AG04450 (cell line): ENCODE measurements at places on chromosomes 3 and 15.
A peak's percentile ranks its signal among the peaks of the same experiment; 100 is the strongest.

GRCh38 chr3:188993181-188993580, 178.6 kb upstream of the TPRG1 start:
- DNase-seq: no peak

DNA sequence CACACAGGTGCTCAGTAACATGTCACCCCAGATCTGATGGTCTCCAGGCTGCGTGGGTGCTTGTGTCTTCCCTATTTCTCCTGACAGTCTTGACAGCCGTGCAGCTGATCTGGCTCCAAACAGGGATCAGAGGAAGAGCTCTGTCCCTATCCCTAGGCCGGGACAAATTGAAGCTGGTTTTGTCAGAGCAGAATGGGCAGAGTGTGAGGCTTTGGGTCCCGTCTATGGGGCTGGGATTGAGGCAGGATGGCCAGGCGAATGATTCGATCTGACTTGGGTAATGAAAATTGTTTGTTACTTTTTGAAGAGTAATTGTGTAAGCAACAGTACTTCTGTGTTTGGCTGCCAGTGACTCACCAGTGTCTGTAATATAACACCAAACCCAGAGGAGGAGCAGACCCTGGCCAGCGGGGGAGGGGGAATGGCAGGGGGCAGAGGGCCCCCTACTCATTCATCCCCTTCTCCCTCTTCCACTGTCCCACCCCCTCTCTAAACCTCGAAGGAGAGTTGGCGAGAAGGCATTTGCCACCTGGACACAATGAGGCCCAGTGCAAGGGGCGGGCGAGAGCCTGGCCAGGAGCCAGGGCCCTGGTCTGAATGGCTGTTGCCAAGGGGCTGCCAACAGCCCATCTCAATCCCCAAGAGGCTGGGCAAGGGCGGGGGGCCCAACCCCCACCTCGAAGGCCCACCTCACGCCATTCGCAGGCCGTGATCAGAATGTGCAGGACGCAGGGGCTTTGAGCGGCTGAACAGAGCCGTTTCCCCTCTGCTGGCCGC, 4.9 kb upstream of the MAGEF1 start:
- DNase-seq: no peak

DNA sequence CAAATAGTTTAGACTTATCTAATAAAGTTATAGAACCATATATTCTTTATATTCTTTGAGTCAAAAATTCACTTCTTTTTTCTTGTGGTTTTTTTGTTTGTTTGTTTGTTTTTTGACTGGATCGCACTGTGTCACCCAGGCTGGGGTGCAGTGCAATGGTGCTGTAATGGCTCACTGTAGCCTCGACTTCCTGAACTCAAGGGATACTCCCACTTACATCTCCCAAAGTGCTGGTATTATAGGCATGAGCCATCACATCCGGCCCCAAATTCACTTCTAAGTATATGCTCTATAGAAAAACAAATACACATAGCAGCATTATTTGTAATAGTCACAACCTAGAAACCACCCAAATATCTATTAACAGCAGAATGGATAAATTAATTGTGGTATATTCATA, 13.7 kb upstream of the SLTM start:
- DNase-seq: no peak

- no peak for DNase-seq
These were observed 20.6 kb upstream of the EPHB3 start for GRCh38 chr3:184540777-184541681.

- DNase-seq: no peak
These were observed 32.3 kb upstream of the CYP11A1 start for GRCh38 chr15:74399511-74400312.

DNA sequence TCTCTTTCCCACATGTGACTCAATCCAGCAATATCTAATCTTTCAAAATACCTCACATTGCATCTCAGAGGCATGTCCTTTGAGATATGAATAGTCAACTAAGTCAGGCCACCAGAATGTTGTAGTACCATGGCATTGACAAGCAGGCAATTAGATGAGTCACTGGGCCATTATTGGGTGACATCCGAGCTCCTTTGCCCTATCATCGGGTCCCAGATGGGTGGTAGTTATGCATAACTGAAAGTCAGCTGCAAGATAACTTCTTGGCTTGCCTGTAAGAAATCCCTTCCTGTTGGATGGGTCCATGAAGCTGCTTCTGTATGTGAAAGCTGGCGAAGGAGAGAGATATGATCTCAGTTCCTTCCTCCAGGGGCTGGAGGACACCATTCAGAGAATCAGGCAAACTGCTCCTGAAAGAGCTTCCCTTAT, 32.8 kb downstream of the ARRDC4 start:
- no peak for DNase-seq

- no peak for DNase-seq
These were observed 23.1 kb upstream of the MITF start for GRCh38 chr3:69716119-69716518.

DNA sequence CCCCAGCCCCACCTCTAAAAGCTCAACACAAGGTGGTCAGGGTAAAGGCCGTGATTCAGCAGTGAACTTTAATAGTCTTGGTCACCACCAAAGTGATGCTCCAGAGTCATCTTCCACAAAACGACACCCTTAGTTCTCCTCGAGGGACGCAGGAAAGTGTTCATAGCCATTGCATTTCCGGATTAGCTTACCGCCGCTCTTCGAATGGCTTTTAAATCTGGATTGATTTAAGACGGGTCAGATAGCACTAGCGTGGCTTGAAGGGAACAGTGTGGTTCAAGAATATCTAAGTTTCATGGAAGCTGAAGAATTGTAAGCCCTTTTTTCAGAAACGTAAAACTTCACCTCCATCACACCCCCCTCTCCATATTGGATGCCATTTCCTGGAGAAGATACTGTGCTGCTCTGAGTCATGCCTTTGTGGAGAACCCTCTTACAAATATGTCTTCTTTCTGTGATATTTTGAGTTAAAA, 829 bp downstream of the RNF7 start:
- no peak for DNase-seq

DNA sequence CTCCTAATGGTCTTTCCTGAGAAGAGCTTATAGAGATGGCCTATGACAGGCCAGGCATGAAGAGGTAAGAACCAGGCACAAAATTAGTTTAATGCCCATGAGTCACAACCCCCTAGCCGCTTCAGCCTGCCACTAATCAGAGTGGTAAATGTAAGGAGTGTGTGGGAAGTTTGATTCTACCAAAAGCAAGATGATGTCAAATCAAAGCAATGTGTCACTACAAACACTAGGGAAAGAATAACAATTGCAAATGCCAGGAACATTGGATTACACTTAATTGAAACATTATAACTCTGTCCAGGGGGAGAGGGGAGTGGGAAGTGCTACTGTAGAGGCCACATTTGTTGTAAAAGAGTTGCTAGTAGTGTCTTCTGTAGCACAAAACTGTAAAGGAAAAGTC, 596.6 kb upstream of the AGTR1 start:
- no peak for DNase-seq

DNA sequence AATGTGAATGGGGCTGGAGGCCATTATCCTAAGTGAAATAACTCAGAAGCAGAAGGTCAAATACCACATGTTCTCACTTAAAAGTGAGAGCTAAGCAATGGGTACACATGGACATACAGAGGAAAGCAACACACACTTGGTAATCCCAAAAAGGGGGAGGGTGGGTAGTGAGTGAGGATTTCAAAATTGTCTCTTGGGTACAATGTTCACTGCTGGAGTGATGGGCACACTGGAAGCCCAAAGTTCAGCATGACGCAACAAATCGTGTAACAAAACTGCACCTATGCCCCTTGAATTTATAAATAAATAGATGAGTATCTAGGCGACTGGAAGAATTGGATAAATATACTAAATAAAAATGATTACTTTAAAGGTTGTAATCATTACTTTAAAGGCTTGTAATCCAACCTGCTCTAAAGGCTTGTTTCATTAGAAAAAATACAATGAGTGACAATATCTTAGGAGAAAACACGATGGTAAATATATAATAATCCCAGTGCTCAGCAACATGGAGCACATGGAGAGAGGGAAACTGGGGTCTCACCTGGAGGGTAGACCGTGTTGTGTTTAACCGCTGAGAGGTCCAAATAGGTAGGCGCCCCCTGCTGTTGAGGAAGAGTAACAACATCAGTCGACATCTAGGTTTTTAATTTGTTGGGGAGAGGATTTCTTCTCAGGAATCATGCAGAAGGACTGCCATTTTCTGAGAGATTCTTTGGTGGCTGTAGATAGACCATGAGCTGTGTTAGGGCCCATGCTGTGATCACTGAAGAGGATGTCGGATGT, 78.5 kb upstream of the ROBO1 start:
- no peak for DNase-seq

- DNase-seq: no peak
These were observed 202.0 kb upstream of the VEPH1 start for GRCh38 chr3:157705258-157705657.

GRCh38 chr3:123283074-123283473, 81.3 kb downstream of the SEC22A start:
- no peak for DNase-seq

- DNase-seq: no peak
These were observed 124.8 kb upstream of the ATP11B start for GRCh38 chr3:182668541-182668940.

GRCh38 chr3:11037976-11038375, 45.4 kb downstream of the SLC6A1 start:
- no peak for DNase-seq

- DNase-seq: no peak
These were observed 1225.9 kb upstream of the EPHA6 start for GRCh38 chr3:95588473-95588872.

DNA sequence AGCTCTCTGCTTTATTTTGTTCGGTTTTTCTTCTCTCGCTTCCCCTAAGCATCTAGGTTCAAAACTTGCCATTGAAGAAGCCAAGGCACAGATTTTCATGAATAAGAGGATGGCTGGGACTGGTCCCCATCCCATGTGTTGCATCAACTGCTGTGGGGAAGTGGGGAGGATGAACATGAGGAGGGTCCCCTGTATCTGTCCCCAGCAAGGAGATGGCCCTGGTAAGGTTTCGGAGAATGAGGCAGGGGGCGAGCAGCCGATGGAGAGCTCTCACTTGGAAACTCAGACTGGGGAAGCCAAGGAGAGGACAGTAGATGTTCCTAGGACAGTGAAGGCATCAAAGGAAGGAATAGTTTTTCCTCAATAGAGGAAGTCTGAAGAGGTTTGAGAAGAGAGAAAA, 142.0 kb upstream of the ATP2B2 start:
- no peak for DNase-seq

GRCh38 chr3:130341388-130341787, 4.1 kb upstream of the COL6A5 start:
- no peak for DNase-seq

GRCh38 chr3:12963922-12964701, 109.1 kb downstream of the IQSEC1 start:
- DNase-seq: no peak

DNA sequence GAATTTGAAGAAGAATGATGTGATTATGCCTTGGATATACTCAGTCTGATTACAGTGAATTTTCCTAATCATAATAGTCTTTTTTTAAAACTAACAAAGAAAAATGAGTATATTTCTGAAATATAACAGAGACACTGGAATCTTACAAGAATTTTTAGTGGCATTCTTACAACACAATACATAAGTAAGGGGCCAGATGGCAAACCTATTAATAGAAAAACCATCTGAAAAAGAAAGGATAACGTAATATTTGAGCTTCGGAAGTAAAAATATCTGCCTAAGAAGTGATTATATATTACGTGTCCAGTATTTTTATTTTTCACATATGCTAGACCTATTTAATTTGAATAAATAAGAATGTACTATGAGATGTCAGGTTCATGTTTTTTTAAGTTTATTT, 452.8 kb downstream of the NAALADL2 start:
- DNase-seq: no peak

GRCh38 chr3:114792159-114792918, 354.7 kb downstream of the ZBTB20 start:
- DNase-seq: no peak

DNA sequence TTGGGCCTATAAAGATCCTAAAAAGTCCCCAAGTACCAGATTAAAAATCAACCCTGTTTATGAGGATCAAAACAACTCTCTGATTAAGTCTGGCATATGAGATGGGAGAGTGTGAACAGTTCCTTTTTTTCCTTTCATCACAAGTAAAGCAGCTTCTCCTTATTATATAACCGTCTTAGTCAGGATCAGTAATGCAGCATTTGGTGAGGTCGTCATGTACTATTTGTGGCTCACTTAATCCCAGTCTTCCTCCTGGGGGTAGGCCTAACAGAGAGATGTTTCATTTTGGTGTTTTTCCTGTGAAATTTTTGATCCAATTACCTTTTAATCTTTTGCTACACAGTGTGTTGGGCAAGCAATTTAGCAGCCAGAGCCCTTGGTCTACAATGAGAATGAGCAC, 333.1 kb upstream of the KCNMB2 start:
- DNase-seq: no peak

- peak; percentile 42 for DNase-seq
These were observed 149.6 kb downstream of the CHL1 start for GRCh38 chr3:346186-346585.

DNA sequence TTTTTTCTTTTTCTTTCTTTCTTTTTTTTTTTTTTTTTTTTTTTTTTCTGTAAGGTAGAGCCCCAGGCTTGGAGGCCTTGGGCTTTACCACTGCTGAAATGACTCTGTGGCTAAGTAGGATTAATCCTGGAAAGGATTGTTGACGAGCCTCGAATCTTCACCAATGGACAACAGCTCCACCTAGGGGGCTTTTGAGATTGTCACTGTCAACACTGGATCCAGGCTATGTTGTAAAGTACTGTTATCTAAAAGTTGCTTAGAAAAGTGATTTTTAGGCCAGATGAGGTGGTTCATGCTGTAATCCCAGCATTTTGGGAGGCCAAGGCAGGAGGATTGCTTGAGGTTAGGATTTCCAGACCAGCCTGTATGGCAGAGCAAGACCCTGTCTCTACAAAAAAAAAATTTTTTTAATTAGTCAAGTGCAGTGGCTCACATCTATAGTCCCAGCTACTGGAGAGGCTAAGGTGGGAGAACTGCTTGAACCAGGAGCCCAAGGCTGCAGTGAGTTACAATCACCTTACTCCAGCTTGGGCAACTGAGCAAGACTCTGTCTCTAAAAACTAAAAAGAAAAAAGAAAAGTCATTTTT, 41.6 kb downstream of the KLHL18 start:
- peak; percentile 50 for DNase-seq
